ENCODE measurements at places on chromosomes 7 and 10.

- no peak for DNase-seq
Measured at GRCh38 chr10:35503578-35503977, 101.6 kb upstream of the GJD4 start.

DNA sequence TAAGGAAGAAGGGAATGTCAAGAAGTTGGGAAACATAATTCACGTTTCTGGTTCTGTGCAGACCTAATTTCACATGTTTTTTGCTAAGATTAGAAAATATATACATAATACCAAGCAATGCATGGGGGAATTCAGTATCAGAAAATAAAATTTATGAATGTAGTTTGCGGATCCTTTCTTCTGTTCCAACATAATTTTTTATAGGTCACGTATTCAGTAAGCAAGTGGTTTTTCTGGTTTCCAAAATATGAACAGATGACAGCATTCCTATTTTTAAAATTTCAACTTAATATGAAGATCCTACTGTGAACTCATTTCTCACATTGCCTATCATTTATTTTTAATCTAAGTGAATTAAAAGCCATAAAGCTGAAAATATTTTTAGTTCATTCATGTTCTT, 560.0 kb upstream of the NRG3 start:
- DNase-seq: no peak

DNA sequence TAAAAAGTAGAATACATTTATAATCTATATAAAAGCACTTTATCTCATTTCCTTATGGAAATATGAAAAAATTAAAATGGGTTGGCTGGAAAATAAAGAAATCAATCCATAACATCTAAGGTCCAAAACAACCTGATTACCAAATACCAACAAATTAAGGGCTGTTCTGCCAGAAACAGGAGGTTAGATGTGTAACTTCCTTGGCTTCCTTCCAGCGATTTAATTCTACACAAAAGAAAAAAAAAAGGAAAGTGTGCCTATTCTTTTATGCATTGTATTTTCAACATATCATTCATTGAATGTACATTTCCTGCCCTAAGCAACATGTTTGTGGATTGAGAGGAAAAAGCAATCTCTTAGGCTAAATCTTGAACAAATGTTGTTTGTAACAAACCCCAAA, 36.2 kb upstream of the USP6NL start:
- no peak for DNase-seq

GRCh38 chr10:106987362-106987761, 177.1 kb downstream of the SORCS1 start:
- DNase-seq: no peak

- no peak for DNase-seq
Measured at GRCh38 chr10:76786504-76787072, 851.0 kb downstream of the KCNMA1 start.

- no peak for DNase-seq
Measured at GRCh38 chr7:142146124-142146523, 34.6 kb downstream of the MGAM2 start.

DNA sequence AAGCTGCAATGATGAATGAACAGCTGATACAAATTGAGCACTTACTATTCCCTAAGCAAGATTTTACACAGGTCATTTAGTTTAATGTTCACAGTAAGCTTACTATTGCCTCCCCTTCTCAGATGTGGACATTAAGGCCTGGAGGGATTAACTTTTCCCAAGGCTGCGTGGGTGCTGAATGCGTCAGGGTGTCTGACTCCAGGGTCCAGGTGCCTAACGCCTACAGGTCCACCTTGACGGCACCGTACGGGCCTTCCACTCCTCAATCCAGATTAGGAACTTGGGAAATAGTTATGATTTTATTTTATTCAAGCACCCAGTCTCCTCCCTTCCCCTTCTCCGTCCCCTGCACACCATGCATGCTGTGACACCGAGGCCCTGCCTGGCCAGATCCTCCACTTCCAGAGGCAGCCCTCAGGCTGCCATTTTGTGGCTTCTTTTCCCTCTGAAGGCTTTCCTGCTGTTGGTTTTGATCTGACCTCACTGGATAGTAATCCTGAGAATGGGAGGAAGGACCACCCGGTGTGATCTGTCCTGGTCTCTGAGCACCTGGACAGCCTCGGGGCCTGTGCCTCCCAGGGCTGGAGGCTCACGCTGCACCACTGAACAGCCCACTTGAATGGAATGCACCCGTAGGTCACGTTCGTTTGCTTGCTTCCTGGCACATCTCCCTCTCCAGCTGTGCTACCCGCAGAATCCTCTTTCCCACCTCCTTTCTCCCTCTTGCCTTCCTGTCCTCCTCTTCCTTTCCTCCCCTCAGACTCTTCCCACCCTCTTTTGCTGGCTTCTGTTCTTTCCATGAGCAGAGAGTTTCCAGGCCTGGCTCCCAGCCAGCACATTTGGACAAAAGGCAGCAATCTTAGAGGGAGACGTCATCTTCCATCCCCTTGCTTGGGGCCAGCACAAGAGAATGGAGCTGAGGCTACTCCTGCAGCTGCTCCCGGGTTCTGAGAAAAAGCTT, 14.4 kb downstream of the DENND2A start:
- no peak for DNase-seq

GRCh38 chr7:10918093-10918590, 55.5 kb upstream of the PHF14 start:
- DNase-seq: no peak

DNA sequence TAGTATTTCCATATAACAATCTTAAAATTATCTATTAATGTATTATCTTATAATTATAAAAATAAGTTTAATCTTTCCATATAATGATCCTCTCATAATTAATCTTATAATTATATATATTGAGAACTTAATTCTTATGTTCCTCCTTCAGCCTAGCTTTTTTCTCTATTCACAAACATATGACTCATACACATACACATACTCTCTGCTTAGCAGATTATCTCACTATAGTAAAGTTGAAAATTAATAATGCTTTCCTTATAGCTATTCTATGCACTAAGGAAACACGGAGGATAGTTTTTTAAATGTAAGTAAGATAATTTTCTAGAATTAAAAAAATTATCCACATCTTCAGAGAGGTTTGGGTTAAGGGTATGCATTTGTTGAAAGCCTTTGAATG, 47.7 kb upstream of the ITGB8 start:
- no peak for DNase-seq

- DNase-seq: no peak
Measured at GRCh38 chr7:2687338-2687869, 598 bp upstream of the AMZ1 start.

- no peak for DNase-seq
Measured at GRCh38 chr7:146510088-146510680, 393.6 kb downstream of the CNTNAP2 start.

DNA sequence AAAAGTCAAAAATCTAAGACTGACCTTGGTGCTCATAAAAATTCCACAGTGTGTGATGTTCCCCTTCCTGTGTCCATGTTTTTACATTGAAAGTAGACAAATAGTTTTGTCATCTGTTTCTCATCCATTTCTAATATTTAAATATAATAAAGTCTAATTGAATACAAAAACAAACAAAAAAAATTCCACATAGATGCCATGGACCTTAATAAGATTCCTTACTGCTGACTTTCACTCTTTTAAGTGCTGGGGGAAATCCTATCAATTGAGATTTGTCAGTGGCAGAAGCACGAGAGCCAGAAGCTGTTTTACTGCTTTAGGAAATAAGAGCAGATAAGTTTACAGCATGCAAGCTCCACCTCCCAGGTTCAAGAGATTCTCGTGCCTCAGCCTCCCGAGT, 310.0 kb downstream of the ABCA13 start:
- DNase-seq: no peak

DNA sequence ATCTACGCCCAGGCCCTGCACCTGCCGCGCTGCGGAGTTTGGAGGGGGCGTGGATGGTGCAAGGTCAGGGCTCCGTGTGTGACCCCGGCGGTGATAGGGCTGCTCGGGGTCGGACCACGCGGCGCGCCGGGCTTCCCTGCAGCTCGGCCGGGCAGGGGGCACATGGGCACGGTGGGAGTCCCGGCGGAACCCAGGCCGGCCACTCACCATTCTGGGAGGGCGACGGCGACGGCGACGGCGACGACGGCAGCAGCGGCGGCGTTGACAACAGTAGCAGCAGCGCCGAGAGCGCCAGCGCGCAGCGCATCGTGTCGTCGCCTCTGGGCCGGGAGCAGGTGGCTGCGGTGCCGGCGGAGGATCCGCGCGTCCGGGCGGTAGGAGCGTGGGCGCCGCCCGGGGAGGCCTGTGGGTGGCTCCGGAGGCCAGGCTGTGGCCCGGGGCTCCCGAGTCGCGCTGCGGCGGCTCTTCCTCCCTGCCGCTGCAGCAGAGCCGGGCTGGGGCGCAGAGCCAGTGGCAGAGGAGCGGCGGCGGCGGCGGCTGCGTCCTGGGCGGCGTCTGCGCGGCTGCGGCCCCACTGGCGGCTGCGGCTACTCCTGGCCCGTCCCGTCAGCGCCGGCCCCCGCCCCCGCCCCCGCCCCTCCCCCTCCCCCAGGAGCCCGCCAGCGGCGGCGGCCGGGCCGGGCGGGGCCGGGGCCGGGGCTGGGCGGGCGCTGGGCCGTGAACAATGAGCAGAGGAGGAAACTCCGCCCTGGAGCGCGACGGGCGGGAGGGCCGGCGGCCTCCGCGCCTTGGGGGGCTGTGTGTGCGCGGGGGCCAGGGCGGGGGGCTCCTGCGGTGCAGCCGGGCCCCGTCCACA, at the start of gene PODXL:
TSS of gene PODXL (minus strand) at position 576 of the 856 bp plus-strand sequence. CDS start at position 307, 269 bp downstream.
- no peak for DNase-seq

- no peak for DNase-seq
Measured at GRCh38 chr7:1938788-1939433, 268.8 kb downstream of the ELFN1 start.

DNA sequence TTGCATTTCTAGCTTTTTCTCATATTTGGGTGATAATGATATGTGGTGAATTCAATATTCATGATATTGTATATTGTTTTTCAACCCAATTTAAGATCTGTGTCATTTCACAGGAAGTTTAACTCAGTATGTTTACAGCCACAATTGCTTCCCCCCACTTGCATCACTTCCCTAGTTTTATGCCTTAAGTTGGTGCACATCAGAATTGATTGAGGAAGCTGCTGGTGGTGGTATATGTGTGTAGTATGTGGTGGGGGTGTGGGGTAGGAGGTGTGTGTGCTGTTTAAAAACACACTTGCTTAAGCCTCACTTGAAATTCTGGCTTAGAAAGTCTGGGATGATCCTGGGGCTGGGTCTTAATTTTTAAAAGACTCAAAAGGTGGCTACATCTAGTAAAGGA, 245.1 kb upstream of the AOAH start:
- DNase-seq: no peak

DNA sequence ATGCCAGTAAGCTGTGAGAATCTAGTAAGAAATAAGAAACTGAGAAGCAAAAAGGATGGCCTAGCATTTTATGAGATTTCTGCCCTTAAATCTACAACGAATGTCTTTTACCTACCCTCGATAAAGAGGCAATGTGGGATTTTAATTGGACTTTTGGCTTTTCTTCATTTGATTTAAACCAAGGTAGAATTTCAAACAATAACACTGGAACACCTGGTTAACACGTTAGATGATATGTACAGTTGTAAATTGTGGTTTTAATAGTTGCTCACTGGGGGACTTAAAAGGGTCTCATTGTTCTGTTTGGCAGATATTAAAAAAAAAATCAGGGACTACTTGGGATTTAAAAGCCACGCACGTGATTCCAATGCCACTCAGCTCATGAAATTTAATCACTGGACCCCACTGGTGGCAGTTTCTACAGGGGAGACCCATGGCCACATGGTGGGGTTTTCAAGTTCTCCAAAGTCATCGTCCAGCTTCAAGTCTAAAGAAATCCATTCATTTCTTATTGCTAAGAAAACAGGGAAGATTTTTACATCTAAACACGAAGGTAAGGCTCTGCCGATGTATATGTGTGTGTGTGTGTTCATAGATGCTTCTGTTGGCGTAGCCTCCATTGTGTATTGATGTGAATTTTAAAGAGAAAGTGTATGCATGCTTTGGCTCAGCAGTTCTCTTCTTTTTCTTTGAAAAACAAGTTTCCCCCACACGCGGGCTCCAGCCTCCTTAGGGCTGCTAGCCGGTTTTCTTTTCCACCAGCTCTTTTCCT, 588.6 kb upstream of the MKI67 start:
- no peak for DNase-seq

DNA sequence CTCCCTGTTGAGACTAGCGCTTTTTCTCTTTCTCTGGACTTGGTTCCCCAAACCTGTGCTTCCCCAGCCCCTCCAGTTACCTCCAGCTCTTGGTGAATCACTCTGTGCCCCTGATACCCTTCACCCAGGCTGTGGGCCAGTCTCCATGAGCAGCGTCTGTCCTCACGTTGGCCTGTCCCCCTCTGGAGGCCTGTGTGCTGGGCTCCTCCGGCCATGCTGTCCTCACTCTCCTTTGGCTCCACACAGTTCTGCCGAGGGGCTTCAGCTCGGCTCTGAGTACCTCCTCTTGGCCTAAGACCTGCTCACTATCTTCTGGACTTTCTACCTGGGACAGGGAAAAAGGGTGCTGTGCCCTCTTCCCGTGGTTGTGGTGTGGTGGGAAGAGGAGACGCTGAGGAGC, 140.2 kb upstream of the TNS3 start:
- no peak for DNase-seq

GRCh38 chr7:90749262-90749661, 153.1 kb downstream of the CDK14 start:
- DNase-seq: no peak

DNA sequence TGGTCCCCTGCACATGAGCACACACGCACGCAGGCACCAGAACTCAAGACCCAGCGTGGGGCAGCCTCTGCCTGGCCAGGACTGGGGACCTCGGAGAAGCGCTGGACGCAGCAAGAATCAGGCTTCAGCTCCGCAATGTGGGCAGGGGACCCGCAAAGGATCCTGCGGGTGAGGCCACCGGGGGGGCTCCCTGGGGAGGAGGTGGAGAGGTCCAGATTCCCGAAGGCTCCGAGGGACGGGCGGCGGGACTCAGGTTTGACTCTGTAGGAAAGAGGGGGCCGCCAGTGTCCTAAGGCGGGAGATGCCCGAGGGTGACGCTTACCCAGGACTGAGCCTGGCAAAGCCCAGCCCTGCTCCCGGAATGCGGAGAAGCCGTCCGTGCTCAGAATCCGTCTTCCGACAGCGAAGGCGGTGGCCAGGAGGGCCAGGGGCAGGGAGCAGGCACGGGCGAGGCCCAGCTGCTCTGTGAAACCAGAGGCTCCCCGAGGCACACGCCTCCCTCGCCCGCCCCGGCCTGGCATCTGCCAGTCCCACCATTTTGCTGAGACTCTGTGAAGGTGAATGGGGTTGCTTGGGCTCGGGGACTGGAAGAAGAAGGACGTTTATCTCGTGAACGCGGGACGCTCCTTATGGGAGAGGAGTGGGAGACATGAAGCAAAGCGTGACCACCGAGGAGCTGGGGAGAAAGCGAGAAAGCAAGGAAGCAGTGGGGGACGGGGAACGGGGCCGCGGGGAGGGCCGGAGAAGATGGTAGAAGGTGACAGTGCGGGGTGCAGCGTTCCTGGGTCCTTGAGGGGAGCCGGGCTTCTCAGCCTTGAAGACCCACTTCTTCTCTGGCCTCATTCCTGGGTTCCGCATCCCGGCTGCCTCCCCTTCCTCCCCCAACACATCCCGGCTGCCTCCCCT, 489.2 kb downstream of the PTPRN2 start:
- DNase-seq: no peak

GRCh38 chr10:132742167-132742836, 43.6 kb downstream of the NKX6-2 start:
- DNase-seq: no peak

- no peak for DNase-seq
Measured at GRCh38 chr10:497898-498451, 191.5 kb downstream of the DIP2C start.
